SK-N-SH (cell line): ENCODE measurements at places on chromosomes 1 and 21.

- DNase-seq = no peak
Observed at GRCh38 chr1:223201967-223202366, 58.9 kb upstream of the TLR5 start.

DNA sequence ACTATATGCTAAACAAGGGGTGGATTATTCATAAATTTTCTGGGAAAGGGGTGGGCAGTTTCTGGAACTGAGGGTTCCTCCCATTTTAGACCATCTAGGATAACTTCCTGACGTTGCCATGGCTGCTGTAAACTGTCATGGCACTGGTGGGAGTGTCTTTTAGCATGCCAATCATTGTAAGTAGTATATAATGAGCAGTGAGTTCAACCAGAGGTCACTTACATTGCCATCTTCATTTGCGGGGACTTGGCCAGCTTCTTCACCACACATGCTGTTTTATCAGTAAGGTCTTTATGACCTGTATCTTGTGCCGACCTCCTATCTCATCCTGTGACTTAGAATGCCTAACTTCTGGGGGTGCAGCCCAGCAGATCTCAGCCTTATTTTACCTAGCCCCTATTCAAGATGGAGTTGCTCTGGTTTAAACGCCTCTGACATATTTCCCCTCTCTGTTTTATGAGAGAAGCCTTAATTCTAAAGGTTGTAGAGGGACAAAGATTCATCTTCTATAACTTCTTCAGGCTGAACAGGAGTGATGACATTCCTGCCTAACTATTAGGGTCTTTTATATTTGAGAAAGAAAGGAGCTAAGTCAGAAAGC, 60.4 kb downstream of the DIP2A start:
- no peak for DNase-seq

GRCh38 chr1:48817505-48818114, 40.9 kb upstream of the BEND5 start:
- DNase-seq = peak; percentile 51

GRCh38 chr1:204670152-204670927, 15.2 kb downstream of the LRRN2 start:
- no peak for DNase-seq

DNA sequence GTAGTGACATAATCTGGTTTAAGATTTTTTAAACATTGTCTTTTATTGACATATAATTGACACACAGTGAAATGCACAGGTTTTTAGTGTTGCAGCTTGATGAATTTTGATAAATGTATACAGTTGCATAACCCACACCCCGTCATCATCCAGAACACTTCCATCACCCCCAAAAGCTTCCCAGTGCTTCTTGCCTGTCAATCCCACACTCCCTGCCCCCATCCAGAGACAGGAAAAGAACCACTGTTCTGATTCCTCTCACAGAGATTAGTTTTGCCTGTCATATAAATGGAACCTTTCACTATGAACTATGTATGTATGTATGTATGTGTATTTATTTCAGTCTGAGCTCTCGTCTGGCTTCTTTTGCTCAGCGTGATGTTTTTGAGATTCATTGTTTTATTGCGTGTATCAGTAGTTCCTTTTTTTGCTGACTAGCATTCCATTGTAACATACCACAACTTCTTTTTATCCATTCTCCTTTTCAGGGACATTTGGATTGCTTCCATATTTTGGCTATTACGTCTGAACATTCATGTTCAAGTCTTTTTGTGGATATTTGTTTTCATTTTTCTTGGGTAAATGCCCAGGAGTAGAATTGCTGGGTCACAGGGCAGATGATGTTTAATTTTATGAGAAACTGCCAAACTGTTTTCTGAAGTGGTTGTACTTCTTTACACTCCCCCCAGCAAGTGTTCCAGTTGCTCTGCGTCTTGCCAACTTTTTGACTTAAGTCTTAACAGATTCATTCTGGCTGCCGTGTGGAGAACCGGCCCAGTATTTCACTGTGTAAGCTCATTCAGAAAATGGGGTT, 8.7 kb downstream of the UBIAD1 start:
- no peak for DNase-seq

DNA sequence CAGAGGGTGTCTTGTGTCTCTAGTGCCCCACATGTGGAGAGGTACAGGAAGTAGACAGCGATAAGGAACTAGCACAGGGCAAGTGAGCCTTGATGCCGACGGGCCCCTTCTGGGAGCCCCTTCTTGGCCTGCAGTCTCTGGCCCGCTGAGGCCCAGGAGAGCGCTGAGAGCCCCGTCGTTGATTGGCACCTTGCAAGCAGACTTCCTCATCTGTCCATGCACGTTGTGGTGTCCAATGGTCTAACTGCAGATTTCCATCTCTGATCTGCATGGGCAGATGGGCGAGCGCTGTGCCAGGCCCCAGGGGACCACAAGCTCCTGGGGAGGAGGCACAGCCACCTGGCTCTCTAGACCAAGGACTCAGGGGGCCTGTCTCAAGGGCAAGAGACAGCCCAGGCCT, 32.4 kb downstream of the PLEKHA6 start:
- peak; percentile 46 for DNase-seq

GRCh38 chr1:9031484-9032259, 5.4 kb upstream of the SLC2A7 start:
- no peak for DNase-seq

DNA sequence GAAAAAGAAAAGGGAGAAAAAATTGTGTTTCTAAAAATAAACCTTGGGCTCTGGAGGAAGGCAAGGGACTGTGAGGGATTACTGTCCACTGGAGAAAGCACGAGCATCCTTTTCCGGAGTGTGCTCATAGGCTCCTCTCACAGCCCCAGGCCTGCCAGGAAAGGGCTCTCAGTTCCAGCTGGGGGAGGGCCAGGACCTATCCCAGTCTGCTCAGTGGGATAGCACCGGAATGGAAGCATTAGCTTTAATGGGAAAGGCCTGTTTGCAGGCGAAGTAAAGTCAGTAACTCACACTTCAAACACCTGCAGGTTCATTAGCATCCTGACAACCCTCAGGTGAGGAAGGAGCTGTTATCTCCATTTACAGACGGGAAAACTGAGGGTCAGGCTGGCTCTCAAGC, 113.9 kb upstream of the USP24 start:
- no peak for DNase-seq

DNA sequence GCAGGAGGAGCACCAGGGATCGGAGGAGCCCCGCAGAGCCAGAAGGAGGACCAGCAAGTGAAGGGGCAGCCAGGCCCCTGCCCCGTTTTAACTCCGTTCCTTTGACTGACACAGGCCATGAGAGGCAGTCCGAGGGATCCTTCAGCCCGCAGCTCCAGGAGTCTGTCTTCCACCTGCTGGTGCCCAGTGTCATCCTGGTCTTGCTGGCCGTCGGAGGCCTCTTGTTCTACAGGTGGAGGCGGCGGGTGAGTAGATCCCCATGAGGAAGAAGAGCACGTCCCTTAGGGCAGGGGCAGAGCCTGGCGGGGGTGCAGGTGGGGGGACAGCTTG, 13.3 kb downstream of the CSF1 start:
- DNase-seq = no peak

- peak; percentile 43 for DNase-seq
Observed at GRCh38 chr1:47934243-47934805, 62.9 kb downstream of the TRABD2B start.

DNA sequence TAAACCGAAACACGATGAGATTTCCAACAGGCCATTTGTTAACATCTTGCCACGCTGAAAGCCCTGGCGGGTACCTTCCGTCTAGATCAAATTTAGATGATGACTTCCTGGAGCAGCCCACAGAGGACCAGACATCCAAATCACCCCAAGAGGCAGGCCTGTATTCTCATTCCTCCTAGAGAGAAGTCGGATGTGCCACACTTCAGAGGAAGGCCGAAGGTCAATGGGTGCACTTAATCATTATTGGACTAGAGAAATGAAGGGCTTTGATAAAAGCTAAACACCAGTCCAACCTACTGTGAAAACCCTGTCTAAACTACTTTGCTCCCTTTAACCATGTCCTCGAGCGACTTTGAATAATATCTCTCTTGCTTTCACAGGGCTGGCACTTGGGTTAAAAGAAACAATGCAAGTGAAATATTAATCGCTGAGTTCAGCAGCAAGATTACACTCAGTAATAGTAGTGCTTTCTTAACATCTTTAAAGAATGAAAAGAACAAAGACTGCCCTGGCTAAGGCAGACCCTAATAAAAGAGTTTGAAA, 76.5 kb downstream of the BCAR3 start:
- DNase-seq = no peak

GRCh38 chr21:33374450-33375096, 28.6 kb upstream of the IFNGR2 start:
- DNase-seq = peak; percentile 45

GRCh38 chr1:24203404-24203803, 16.3 kb upstream of the IFNLR1 start:
- DNase-seq = no peak

- DNase-seq = no peak
Observed at GRCh38 chr1:184595596-184595995, 159.1 kb downstream of the EDEM3 start.

DNA sequence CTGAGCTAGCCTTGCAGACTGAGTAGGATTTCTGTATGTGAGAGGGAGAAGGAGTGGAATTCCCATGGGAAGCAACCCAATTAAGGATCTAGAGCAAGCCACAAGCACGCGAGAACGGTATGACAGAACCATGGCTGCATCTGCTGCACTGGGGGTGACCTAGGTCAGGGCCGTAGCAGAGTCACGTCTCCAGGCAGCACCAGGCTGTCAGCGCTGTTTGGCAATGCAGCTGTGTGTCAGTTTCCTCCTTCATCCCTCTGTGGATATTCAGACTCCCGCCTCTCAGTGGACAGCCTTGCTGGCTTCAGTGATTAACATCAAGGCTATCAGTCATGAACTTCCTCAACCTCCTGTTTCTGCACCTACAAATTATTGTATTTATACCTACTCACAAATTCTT, 118.1 kb upstream of the PPP2R5A start:
- DNase-seq = no peak

- no peak for DNase-seq
Observed at GRCh38 chr1:97281962-97282361, 560.4 kb downstream of the PTBP2 start.

DNA sequence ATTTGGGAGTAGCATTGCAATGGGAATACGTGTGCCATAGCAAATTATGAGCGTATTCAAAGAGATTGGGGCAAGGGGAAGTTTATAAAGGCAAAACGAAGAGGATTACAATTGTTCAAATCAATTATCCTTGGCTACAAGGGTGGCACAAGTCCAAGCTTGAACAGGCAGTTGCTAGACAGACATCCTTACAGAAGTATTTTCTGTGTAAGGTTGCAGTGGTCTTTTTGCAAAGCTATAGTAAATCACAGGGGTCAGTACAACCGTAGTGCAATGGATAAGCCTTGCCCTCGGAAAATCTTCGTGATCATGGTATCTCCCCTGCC, 37.4 kb upstream of the HAO2 start:
- DNase-seq = no peak

- no peak for DNase-seq
Observed at GRCh38 chr1:206951318-206952100, 5.2 kb upstream of the PIGR start.

DNA sequence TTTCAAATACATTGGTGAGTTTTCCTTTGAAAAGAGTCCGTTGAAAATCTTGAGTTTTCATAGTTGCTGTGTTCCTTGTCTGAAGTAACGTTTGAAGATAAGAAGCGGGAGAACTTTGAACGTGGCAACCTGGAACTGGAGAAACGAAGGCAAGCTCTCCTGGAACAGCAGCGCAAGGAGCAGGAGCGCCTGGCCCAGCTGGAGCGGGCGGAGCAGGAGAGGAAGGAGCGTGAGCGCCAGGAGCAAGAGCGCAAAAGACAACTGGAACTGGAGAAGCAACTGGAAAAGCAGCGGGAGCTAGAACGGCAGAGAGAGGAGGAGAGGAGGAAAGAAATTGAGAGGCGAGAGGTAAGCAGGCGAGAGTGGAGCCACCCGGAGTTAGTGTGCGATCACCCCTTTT, 129.7 kb downstream of the ITSN1 start:
- no peak for DNase-seq

- DNase-seq = no peak
Observed at GRCh38 chr1:228317411-228317828, 89.2 kb downstream of the TRIM11 start.

GRCh38 chr1:50651476-50652263, 228.4 kb upstream of the DMRTA2 start:
- no peak for DNase-seq

GRCh38 chr1:204081791-204082513, 9.0 kb downstream of the SOX13 start:
- no peak for DNase-seq

- peak; percentile 77 for DNase-seq
Observed at GRCh38 chr1:63593886-63594605, 835 bp downstream of the PGM1 start.

DNA sequence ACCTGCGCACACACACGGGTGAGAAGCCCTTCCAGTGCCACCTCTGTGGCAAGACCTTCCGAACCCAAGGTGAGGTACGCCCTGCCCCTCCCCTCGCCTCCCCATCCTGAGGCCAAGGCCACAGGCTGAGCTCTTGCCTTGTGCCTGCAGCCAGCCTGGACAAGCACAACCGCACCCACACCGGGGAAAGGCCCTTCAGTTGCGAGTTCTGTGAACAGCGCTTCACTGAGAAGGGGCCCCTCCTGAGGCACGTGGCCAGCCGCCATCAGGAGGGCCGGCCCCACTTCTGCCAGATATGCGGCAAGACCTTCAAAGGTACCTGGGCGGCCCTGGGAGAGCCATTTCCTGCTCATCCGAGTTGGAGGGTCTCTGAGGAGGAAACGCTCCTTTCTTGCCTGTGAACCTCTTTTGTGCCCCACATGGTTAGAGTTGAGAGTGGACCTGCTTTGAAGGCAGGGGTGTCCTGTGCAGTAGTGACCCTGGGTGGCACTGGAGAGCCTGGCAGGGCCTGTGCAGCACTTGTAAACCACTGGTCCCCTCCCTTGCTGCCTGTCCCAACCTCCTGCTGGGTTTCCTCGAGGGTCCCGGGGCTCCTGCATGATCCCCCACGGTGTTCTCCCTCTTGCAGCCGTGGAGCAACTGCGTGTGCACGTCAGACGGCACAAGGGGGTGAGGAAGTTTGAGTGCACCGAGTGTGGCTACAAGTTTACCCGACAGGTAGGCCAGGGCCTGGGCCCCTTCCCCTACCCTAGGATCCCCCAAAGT, 8.5 kb downstream of the ZBTB48 start:
- no peak for DNase-seq

DNA sequence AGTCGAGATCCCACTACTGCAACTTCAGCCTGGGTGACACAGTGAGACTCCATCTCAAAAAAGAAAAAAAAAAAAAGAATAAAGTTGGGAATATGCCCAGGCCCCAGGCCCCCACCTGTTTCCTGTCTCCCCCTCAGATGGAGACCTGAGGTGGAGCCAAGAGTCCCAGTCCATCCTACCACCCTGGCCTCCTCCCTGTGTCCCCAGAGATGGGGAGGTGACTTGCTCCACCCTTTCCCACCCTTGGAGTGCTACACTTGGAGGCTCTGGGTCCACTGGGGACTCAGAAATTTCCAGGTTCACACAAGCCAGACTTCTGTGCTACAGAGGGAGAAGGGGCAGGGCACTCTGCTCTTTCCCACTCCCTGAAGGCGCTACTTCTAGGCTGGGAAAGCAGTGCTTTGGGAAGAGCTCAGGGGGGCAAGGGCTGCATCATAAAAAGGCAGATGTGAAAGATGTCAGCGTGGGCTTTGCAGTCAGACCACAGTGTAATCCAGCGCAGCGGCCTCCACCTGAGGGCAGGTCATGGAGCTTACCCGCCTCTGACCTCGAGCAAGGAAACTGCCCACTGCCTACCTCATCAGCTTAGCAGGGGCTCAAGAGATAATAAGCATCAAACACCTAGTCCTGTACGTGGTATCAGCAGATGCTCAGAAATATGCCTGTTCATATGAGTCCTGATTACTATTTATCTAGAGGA, 13.4 kb downstream of the TMEM63A start:
- DNase-seq = no peak
